Psoas muscle (tissue), 8 donors: ENCODE measurements at places on chromosomes 13 and 19. TPM values are rescaled to one million over a fixed set of nuclear protein-coding genes. Genes with fewer than 3 reads are reported as not detected.

Gene ZNF577
- polyA plus RNA-seq, result 3.1 TPM

Gene SYT5
- polyA plus RNA-seq, result 0.03 TPM

Gene ZNF221
- 0.75 TPM for polyA plus RNA-seq

Gene ZNF616
- 1.5 TPM for polyA plus RNA-seq

Gene CD79A
- polyA plus RNA-seq, result 0.87 TPM

Gene SPTBN4
- 0.66 TPM for polyA plus RNA-seq

Gene DENND1C
- 0.21 TPM for polyA plus RNA-seq

Gene ZNF229
- polyA plus RNA-seq, result 1.3 TPM

Gene NAPSA
- polyA plus RNA-seq, result 0.10 TPM

Gene RFPL4A
- not detected for polyA plus RNA-seq

Gene CYP4F8
- not detected for polyA plus RNA-seq

Gene CHST8
- polyA plus RNA-seq, result 0.23 TPM

Gene SELENOV
- polyA plus RNA-seq, result not detected

Gene ARHGAP33
- polyA plus RNA-seq, result 0.96 TPM

Gene IFT88
- 6.2 TPM for polyA plus RNA-seq

Gene ZGLP1
- 1.6 TPM for polyA plus RNA-seq

Gene PIBF1
- 5.4 TPM for polyA plus RNA-seq

Gene FARP1
- 5.7 TPM for polyA plus RNA-seq

Gene VAV1
- polyA plus RNA-seq, result 0.20 TPM

Gene IGFL3
- polyA plus RNA-seq, result not detected
